Bone marrow (tissue), 2 donors: ENCODE measurements at places on chromosomes 7 and 10.

- DNase-seq, result no peak
Measured at GRCh38 chr10:114996542-114996941, 58.5 kb downstream of the TRUB1 start.

- DNase-seq, result no peak
Measured at GRCh38 chr7:91082852-91083495, 181.3 kb upstream of the FZD1 start.

- DNase-seq, result no peak
Measured at GRCh38 chr10:74039561-74040145, 41.7 kb downstream of the VCL start.

- no peak for DNase-seq
Measured at GRCh38 chr7:155724327-155725005, 80.0 kb downstream of the RBM33 start.

- DNase-seq, result no peak
Measured at GRCh38 chr7:144027974-144028373, 20.8 kb upstream of the OR2A5 start.

DNA sequence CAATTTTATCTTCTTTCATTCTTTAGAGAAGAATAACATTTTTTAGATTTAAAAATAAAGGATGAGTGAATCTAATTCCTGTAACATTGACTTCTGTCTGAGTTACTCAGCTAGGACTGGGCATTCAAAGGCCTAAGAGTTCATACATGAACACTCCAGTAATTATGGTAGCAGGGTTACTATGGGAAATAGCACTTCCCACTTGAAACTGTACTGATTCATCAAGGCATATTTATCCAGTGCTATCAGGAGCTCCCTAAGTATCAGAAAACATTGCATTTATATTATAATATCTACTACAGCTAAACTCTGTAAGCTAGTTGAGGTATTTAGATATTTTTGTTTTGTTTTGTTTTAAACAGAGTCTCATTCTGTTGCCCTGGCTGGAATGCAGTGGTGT lies 41.8 kb downstream of the NDUFB2 start:
- no peak for DNase-seq

DNA sequence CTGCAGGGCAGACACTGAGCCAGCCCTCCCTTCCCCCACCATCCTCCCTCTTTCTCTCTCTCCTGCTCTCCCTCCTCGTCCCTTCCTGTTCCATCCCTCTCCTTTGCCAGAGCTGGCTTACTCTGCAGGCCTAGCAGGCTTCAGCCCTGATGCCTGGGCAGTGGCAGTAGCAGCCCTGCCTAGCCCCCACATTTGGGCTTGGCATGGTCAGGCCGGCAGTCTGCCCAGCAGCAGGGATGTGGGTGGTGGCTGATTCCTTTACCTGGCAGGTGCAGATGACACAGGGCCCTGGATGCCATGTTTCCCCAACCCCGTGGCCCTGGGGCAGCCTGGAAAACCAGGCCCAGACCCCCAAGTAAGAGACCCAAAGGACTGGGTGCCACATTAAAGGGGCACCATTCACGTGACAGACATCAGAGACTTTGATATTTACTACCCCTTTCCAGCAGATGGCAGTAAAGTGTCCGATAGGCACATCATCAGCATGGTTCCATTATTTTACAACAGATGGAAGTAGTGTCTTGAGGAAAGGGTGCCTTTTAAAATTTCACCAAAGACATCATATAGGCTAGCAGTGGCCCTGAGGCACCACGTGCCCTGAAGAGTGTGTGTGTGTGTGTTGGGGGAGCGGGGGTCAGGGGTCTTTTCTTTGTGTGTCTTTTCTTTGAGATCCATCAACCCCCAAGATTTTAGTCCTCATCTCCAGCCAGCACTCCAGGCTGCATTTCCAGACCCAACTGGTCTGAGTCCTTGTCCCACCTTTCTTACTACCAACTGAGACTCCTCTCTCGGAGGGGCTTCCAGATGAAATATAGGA lies 5.9 kb downstream of the KCP start:
- no peak for DNase-seq

DNA sequence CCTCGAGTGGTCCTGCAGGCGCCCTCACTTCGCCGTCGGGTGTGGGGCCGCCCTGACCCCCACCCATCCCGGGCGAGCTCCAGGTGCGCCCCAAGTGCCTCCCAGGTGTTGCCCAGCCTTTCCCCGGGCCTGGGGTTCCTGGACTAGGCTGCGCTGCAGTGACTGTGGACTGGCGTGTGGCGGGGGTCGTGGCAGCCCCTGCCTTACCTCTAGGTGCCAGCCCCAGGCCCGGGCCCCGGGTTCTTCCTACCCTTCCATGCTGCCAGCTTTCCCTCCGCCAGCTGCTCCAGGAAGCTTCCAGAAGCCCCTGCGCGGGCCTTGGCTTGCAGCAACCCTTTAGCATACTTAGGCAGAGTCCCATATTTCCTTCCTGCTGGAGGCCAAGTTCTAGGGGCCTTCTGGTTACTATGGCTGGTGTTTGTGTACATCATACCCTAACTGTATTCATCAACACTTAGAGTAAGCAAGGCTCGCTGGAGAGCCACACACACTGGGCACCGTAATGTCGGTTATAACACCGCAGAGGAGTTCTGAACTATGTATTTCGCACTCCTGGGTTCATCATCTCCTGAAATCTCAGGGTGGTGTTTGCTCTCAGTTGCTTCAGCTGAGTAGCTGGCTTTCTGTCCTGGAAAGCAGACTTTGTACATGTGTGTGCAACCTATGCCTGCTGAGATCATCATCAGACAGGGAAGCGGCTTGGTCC lies 471 bp downstream of the MGMT start:
- DNase-seq, result no peak

DNA sequence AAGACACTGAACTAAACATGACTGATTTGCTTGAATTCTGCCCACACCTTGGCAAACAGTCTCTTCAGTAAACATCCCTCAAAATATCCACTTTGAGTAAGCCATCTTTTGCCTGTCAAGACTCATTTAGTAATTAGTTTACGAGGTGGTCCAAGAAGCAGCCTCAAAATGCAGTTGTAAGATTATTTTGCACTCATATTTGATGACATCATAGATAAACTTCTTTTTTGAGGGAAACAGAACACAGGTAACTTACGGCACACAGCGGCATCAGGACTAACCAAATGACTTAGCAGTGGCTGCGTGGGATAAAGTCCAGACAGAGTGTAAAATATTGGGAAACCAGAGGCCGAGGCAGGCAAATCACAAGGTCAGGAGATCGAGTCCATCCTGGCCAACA lies 41.8 kb upstream of the STEAP1B start:
- DNase-seq, result no peak

DNA sequence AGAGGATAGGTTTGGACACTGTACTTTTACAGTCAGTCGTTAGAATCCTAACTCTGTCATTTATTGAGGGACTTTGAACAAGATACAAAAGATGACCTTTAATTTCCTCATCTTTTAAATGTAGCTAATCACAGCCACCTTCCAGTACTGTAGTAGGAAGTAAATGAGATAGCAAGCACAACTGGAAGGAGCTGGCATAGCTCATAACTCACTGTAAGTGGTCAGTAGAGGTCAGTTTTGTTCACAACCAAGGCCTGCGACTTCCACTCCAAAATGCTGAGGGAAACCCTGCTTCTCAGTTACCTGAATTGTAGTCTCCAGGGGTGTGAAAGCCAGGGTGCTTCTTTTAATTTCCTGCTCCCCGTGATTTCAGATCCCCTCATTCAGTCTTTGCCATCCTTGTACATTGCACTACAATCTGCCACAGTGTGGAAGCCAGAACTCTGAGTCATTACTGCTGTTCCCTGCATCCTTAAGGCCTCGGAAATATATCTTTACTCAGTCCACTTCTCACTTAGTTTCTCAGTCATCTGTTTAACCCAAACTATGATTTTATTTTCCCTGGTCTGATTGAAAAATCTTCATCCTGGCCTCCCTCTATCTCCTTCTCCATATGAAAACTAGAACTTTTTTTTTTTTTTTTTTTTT lies 361.2 kb downstream of the NRG3 start:
- no peak for DNase-seq

DNA sequence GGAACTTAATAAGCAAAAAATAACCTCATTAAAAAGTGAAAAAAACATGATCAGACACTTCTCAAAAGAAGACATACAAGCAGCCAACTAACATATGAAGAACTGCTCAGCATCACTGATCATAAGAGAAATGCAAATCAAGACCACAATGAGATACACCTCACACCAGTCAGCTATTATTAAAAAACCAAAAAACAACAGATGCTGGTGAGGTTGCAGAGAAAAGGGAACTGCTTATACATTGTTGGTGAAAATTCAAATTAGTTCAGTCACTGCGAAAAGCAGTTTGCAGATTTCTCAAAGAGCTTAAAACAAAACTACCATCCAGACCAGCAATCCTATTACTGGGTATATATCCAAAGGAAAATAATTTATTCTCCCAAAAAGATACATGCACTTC lies 513.3 kb downstream of the MDFIC start:
- DNase-seq, result no peak

DNA sequence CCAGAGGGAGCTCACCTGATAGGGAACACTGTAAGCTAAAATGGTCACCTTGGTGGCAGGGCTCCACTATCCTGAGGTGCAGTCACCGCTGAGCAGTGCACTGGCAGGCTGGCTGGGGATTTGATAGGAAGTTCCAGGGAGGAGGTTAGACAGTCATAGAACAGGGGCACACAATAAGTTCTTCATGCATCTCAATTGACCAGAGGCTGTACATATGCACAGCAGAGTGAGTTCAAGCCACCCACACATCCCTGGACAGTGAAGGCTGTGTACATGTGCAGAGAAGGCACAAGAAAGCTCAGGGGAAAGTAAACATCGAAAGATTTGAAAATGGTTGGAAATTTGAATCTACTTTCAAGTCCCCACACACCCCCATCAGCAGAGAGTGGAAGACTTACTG lies 13.9 kb downstream of the PRTFDC1 start:
- no peak for DNase-seq

DNA sequence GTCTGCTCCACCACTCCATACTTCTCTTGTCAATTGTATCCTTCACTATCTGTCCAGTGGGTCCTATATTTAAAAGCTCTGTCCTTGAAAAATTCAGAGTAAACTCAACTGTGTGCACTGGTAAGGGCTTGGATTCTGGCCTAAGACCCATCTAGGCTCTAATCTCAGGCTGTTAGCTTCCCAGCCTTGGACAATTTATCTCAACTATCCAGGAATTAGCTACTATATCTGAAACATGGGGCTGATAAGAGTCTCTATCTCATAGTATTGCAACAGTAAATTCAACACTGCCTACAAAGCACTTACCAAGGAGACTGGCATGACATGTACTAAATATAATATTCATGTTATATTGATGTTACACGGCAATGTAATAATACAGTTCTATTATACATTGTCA lies 303.4 kb downstream of the XPNPEP1 start:
- DNase-seq, result no peak

DNA sequence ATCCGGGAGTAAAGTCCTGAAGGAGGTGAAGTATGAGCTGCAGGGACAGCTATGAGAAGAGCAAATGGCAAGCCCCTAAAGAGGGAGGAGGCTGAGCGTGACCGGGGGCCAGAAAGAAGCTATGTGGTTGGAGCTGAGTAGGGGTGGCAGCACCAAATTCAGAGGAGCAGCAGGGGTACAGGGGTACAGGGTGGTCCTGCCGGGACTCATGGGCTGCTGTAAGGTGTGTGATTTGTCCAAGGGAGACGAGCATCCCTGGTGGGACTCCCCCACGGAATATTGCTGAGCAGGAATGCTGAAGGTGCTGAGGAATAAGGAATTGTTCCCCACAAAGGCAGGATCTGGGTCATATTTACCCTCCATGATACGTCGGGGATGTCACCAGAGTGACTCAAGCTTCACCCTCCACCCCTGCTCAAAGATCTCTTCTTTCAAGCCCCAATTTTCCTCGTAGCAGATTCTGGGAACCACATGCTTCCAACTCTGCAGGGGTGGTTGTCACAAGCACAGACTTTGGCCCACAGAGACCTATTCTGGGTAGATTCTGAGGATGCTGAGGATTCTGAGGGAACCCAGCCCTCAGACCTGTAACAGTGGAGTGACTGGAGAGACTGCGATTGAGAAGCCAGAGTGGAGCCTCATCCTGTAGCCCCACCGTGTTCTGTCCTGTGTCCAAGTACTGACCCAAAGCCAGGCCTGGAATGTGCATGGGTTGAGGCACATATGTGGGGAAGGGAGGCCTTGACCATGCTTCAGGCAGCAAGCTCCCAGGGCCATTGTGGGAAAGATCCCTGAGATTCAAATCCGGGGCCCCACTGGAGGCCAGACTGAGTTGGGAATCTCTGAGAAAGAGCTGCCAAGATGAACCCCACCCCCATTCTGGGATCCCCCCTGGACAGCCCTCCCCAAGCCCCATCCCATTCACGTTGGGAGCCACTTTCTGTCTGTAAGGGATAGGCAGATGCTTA lies 4.2 kb downstream of the SFTPD start:
- DNase-seq, result no peak

DNA sequence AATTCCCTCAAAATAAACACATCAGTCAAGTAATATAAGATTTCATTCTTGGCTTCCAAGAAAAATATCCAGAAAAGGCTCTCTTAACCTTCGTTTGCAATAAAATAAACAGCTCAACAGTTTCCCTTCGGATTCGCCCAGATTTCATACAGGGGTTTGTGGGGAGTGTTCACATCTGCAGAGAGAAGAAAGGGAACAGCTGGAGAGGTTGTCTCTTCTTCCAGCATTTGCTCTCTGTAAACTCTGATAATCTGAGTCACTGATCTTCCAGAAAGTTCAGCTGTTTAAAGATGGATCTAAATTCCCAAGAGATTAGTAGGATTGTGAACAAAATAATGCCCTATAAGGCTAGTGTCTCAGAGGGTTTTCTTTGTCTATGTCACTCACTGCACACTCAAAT lies 277.9 kb downstream of the HPSE2 start:
- no peak for DNase-seq

DNA sequence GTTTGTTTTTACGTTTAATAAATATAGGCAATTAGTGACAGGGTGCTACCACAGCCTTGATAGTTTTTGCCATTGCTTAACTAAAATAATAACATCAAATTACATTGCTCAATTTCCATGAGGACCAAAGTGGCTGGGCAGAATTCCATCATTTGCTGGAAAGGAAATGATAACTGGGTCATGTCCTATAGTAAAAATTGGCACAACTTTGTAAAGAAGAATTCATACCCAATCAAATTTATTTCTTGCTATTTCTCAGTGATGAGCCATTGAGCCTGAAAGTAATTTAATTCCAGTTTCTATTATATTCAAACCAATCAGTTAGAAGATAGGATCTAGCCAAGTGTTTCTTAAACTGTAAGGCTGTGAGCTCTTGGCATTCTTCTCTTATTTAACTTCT lies 102.2 kb upstream of the CTTNBP2 start:
- DNase-seq, result no peak

GRCh38 chr7:25731068-25731845 lies 420.7 kb upstream of the NFE2L3 start:
- no peak for DNase-seq

DNA sequence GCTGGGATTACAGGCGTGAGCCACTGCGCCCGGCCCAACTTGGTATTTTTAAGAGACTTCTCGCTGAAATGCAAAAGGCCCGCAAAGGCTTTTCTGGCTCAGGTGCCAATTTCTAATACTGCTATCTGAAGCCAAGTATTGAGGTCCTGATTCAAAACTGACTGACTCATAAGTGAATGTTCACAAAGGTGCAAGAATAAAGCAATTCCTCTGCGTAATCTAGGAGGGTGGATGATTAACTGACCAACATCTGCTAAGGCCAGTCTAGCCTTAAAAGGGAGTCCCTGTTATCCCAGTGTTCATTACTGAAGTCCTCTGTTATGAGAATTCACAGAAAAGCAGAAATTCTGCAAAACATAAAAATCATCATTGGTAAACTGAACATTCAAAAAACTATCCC lies 111.4 kb downstream of the SRPK2 start:
- no peak for DNase-seq

GRCh38 chr7:55306331-55306730 lies 58.8 kb upstream of the LANCL2 start:
- DNase-seq, result no peak

GRCh38 chr10:4307910-4308309 lies 518.1 kb upstream of the AKR1E2 start:
- no peak for DNase-seq
